NT2/D1 (cell line): ENCODE measurements at places on chromosomes 2 and 18.

DNA sequence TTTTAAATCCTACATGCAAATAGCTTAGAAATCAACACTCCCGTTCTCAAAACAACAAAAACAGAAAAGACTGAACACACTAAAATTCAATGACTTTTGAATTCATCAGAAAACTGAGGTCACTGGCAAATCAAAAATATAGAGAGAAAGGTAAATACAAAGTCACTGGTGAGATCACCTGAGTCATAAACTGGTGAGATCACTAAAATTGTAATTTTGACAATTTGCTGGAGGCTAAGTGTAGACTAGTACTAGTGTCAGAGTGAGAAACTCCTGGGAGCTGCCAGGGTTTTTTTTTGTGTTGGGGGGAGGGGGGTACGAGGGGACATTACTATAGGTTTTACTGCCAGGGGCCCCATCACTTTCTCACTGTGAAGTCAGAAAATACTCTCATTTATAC, 1876.0 kb upstream of the CELF4 start:
- DNase-seq = no peak

- no peak for DNase-seq
Measured at GRCh38 chr2:212928681-212929080, 222.7 kb downstream of the IKZF2 start.

DNA sequence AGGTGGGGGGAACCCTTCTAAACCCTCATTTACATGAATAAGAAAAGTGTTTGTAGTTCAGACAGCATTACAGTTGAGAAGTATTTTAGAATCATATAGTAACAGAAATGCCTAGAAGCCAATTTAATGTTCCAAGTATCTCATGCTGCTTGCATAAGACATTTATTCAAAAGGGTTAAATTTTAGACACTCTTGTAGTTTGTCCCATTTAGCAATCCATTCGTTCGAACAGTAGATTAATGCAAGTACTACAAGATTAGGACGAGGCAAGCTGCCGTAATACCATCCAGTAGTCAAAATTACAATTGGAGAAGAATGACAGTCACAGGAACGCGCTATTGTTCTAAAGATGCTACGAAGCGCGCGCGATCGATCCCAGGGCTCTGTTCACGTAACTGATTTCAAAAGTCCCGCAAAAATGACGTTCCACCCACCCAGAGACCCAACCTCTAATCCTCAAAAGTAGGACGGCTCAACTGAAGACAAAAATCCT, 1.2 kb downstream of the TMEM237 start:
- DNase-seq = peak; percentile 20

GRCh38 chr18:711657-712400, 601 bp downstream of the ENOSF1 start:
- no peak for DNase-seq

- peak; percentile 99 for DNase-seq
Measured at GRCh38 chr2:3558205-3559014, at the start of gene RNASEH1. TSS of gene RNASEH1 (minus strand) at chr2:3558333. CDS start at chr2:3558260, 73 bp downstream.

GRCh38 chr2:222037211-222037610, 261.6 kb downstream of the PAX3 start:
- DNase-seq = no peak

DNA sequence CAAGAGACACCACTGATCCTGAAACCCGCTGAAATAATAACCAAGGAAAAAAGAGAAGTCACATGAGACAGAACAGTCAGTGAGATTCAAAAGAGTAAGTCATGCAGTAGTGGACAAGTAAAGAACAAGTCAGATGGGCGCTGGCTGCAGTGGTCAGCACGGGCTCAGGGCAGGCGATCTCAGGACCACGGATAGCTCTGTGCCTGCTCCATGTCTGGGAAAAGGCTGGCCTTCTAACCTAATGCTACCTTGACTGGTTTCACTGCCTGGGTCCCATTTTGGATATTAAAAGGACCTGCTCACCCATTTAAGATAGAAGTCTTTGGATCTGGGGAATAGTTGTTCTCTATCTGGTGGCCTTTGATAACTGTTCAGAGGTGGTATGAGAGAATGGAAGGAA, 61.7 kb upstream of the LCLAT1 start:
- DNase-seq = no peak

- DNase-seq = no peak
Measured at GRCh38 chr2:237878-238277, 26.0 kb downstream of the SH3YL1 start.

- DNase-seq = no peak
Measured at GRCh38 chr2:55805686-55806085, 112.0 kb upstream of the PNPT1 start.

DNA sequence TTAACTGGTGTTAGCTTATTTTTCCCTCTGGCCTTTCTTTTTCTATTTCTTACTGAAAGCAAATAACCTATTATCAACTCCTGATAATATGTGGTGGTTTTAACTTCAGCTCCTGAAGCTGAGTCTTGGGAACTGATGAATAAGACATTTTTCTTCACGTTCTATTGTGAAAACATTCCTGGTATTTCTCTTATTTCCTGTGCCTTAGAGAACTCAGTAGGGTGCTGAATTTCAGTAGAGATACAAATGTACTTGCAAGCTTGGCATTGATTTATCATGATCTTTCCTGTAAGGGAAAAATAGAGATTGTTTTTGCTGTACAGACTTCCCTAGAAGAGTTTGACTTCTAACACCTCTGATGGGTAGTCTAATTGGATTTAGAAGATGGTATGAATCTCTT, 52.8 kb upstream of the DCC start:
- DNase-seq = no peak

- DNase-seq = no peak
Measured at GRCh38 chr2:185785851-185786473, 47.4 kb downstream of the FSIP2 start.

- peak; percentile 76 for DNase-seq
Measured at GRCh38 chr18:45775241-45775676, 50.2 kb upstream of the SIGLEC15 start.
